Fibroblast of skin of right quadriceps (primary cell): ENCODE measurements at places on chromosomes 5 and 9.

GRCh38 chr5:75622564-75622963 lies 11.3 kb downstream of the ANKDD1B start:
- DNase-seq = no peak

DNA sequence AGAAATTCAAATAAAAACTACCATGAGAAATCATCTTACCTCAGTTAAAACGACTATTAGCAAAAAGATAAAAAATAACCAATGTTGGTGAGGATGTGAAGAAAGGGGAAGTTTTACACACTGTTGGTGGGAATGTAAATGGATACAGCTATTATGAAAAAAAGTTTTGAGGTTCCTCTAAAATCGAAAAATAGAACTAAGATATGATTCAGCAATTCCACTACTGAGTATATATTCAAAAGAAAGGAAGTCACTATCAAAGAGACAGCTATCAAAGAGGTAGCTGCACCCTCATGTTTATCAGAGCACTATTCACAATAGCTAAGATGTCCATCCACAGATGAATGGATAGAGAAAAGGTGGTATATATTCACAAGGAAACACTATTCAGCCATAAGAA lies 1888.4 kb downstream of the MAT2B start:
- no peak for DNase-seq

GRCh38 chr5:65263321-65263720 lies 218.4 kb downstream of the ADAMTS6 start:
- peak; percentile 59 for DNase-seq

DNA sequence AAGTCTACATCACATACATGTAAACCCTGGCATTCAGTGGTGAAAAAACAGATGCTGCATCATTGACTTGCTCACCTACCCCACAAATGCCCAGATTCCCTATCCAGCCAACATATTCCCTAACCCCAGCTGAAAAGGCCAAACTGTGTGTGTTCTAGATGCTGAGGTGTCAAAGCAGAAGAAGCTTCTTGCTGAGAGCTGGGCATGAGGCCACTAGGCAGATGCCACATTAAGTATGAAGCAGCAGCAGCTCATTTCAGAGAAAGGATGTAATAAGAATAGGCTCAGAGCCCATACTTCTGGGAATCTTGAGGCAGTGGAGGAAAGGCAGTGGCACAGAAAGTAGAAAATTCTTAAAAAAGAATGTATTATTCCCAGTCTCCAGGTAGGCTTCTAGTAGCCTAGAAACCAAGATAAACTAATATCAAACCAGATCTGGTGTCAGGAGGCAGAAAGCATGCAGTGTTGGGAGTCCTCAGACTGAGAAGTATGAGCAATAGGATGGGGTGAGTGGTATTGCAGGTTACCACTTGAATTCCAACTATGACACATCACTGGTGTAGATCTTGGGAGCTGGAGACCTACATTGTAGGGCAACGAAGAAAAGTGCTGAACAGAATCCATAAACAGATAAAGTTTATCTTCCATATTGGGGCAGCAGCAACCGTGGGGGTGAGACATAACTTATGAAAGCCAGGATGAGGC lies 71.9 kb upstream of the GRHPR start:
- DNase-seq = peak; percentile 33

DNA sequence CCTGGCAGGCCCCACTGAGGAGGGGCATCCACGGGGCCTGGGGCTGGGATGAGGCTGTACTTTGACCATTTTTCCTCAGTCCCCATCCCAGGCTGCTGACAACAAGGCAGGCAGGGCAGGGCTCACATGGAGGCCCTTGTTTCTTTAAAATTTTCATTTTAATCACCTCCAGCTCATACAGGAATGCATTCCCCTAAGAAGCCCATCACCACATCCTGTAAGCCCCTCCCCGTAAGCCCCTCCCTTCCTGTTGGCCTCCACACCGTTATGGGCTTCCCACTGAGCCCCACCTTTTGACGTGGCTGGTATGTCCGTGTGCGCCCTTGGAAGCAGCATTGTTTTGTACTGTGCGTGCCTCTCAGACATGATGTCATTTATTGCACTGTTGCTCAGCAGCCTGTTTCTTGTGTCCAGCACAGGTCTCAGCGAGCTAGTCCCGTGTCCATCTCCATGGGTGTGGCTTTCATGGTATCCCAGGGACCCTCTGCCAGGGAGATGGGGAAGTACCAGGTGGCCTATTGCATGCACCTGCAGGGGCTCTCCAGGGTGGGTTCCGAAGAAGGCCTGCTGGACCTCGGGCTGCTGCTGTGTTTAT lies 22.4 kb downstream of the PHF2 start:
- DNase-seq = no peak

DNA sequence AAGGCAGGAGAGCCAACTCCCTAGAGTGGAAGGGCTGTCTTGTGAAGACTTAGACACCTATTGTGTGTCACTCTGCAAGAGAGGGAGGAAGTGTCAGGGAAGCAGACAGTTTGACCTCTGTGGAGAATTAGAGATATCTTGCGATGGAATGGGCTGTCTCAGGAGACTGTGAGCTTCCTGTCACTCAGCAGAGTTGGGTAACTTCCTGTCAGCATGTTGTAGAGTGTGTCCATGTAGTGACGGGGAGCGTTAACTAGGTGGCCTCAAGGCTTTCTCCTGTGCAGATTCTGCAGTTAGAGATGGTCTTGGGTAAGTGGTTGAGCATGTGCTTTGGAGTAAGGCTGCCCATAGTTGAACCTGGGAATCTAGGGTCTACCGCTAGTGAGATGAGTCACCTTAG lies 136.5 kb downstream of the KIF4B start:
- no peak for DNase-seq

DNA sequence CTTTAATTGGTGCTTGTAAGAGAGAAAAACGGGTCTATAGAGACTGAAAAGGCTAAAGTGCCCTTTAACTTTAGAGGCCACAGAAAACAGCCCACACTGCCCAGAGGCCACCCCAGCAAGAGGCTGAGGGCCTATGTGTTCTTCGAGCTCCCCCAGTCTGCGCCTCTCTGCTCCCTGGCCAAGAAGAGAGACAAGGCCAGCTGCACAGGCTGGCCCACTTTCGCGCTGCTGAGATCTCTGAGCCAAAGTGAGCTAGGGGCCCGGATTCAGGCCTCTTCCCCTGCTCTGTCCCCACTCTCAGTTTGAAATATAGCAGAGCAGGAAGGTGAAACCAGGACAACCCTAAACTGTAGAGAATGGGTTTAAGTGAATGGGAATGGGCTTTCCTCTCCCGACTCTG lies 132.0 kb upstream of the TRIM32 start:
- DNase-seq = no peak

GRCh38 chr5:60036192-60036938 lies 142.8 kb upstream of the PDE4D start:
- DNase-seq = no peak

DNA sequence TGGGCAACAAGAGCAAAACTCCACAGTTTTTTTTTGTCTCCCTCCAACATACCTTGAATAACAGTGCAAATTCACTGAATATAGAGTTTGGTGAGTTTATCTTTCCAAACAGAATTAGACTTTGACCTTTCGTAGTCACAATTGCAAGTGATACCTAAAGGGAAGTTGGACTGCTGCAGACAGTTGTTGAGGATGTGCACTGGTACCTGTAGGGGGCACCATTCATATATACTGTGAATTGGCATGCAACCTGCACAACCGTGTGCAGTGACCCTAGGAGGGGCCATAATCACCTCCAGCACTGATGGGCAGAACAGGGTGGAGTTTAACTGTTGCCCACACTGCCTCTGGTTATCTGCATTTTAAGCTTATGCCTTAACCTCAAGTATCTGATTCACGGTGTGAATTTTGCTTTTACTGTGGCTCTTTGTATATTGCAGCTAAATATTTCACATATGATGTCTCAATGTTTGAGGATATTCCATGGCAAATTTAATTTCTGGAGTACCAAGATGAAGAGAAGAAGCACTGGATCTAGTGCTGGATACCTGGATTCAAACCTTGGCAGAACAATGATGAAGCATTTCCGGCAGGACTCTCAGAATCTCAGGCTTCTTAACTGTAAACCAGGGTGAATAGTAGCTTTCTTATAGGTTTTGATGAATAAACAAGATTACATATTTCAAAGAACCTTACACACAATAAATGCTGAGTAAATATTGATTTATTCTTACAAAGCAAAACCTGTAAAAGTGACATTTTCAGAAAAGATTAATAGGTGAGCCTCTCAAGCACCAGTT lies 144.3 kb downstream of the ACTBL2 start:
- DNase-seq = no peak

GRCh38 chr5:151315998-151316597 lies 12.5 kb upstream of the SLC36A3 start:
- peak; percentile 47 for DNase-seq

DNA sequence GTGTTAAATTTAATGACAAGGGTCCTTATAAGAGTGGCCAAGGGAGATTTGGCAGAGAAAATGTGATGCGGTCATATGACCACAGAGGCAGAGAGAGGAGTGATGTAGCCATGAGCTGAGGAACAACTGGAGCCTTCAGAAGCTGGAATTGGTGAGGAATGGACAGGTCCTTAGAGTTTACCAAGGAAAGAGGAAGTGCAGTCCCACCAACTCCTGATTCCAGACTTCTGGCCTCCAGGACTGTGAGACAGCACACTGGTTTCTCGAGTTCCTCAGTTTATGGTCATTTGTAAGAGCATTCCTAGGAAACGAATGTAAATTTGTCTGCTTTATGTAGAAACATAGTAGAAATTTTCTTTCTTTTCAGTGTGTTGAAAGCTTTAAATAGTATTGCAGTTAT lies 410.1 kb downstream of the CDH18 start:
- DNase-seq = peak; percentile 20

DNA sequence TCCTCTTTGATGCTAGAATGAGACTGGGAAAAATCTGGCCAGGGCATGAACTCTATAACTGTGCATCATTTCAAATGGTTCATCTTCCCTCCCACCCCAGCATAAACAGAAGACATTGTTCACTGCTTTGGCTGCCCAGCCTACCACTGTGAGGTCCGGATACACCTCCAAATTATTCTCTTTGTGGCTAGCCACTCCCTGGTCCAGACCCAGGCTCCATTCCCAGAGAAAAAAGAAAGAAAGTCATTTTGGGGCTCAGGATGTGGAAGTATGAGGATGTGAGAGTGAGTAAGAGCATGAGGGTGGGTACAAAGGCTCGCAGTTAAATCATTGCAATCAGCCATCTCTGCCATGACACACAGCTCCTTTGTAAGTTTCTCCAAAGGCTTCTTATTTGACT lies 559.2 kb downstream of the PSAT1 start:
- DNase-seq = peak; percentile 4

DNA sequence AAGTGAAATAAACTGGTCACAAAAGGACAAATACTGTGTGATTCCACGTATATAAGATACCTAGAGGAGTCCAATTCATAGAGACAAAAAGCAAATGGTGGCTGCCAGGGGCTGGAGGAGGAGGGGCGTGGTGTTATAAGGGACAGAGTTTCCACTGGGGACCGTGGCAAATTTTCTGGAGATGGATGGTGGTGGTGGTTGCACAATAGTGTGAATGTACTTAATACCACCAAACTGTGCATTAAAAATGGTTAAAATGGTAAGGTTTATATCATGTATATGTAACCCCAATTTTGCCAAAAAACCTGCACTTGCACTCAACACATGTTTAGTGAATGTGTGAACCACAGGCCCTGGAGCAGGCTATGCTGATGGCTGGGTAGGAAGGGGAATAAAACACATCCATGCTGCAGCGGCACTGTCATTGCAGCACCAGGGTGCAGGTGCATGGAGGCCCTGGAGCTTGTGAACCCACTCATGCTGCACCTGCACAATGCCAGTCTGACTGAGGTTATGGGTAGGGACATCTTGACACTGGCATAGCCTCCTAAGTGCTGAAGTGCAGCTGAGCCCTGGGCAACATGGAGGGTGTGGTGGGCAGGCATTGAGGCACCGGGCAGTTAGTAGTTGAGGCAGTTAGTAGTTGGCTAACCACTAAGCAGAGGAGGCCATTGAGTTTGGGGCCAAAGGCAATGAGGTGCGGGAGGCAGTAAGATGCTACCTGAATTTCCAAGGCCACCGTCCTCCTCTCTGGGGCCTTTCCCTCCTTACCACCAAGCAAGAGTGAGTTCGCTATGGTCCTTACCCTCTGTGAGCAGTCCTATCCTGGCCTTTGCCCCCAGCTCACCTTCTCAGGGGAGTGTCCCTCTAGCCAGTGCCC lies 3.5 kb upstream of the PHF2 start:
- no peak for DNase-seq

DNA sequence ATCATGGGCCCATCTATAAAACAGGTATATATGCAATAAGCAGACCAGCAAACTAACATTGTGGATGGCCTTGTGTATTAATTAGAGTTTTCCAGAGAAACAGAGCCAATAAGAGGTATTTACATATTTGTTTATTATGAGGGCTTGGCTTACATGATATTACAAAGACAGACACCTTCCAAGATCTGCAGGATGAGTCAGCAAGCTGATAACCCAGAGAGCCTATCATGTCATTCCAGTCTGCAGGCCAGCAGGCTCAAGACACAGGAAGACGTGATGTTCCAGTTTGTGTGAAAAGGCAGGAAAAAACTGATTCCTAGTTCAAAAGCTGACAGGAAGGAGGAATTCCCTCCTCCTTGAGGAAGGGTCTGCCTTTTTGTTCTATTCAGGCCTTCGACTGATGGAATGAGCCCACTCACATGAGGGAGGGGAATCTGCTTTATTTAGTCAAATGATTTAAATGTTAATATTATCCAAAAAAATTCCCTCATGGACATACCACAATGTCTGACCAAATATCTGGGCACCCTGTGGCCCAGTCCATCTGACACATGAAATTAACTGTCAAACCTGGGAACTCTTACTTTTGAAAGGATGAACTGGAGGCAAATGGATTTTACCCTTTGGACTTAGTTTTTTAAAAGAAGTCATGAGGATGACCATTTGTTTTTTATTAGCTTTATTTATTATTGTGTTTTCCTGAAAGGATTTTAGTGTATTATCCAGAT lies 161.2 kb upstream of the CHD1 start:
- DNase-seq = no peak

- DNase-seq = no peak
These were observed 30.0 kb upstream of the IL6ST start for GRCh38 chr5:56024810-56025150.

DNA sequence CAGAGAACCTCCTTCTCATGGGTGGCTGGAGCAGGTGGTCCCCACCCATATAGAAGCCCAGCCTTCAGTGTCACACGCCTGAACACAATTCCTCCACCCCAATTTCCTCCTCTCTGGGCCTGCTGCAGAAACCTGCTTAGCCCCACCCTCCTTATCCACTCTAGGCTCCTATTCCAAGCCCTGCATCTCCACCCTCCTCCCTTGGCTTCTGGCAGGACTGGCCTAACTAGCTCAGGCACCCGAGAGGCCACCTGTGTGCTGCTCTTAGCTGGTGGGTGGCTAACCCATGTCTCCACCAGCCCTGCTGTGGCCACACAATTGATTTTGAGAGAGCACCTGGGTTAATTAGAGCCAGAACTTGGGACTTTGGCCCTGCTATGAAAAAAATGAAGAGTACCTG lies 77.3 kb upstream of the ATP10B start:
- no peak for DNase-seq

DNA sequence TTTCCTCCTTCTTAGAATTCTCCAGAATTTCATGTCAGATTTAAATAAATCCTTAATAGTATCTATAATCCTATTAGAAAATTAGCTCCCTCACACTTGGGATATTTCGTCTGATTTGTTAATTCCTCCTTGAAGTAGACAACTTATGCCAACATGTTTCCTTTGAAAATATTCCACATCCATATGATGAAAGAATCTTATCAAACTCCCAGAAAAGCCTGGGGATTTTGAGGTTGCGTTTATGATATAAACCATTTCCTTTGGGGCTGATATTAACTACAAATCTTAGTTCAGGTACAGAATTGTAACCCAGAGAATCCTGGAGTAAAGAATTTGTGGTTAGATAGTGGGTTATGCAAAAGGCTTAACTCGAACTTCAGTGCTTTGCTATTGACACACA lies 2373.8 kb upstream of the ACO1 start:
- no peak for DNase-seq

- DNase-seq = peak; percentile 94
These were observed 1.9 kb upstream of the RGMB start for GRCh38 chr5:98771382-98772109.
